KBM-7 (cell line): ENCODE measurements at places on chromosomes 7 and 10.

DNA sequence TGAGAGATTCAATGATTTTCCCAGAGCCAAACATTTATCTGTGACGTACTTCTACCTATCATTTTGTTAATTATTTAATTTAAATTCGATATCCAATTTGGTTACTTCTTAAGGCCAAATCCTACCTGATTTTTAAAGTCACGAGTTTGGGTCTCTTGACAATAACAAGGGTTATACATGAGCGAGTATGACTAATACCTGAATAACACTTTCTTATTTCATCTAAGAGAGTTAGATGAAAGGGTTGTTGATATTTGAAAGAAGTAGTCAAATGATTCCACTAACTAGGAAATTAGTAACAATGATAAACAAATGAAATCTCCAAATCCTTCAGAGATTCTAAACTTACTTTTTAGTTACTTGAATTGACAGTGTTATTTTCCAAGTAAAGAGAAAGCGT lies 1086.9 kb downstream of the XPNPEP1 start:
- no peak for DNase-seq

DNA sequence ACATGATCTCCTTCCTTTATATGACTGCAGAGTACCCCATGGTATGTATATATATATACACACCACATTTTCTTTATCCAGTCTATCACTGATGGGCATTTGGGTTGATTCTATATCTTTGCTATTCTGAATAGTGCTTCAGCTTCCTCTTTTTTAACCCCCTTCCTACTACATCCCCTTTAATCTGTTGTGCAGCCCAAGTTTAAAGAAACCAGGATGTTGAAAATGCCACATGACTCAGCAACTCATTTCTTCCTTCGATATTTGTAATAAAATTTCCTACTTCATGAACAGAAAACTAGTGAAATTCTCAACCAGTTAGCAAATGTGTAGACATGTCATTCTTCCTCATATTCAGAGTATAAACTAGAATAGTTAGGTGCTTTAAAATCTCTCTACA lies 1245.7 kb upstream of the SORCS1 start:
- peak; percentile 1 for DNase-seq

DNA sequence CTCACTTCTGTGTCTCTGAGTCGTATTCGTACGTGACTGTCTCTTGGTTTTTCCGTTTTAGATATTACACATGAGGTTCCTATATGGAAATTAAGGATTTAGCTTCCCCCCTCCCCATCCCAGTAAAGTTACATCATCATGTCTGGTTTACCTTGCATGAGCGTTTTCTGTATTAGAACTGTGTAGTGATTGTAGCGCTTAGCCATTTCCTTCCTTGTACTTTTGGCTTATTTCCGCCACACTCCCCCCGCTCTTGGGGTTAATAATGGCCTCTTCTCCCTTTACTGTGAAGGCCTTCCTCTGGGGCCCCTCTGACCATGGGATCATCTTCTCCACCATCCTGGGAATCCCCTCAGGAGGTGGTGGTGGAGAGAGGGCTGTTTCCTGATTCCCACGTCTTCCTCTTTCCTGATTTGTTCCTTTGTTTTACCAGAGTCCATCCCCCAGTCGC lies 27.2 kb upstream of the AP5Z1 start:
- peak; percentile 15 for DNase-seq

DNA sequence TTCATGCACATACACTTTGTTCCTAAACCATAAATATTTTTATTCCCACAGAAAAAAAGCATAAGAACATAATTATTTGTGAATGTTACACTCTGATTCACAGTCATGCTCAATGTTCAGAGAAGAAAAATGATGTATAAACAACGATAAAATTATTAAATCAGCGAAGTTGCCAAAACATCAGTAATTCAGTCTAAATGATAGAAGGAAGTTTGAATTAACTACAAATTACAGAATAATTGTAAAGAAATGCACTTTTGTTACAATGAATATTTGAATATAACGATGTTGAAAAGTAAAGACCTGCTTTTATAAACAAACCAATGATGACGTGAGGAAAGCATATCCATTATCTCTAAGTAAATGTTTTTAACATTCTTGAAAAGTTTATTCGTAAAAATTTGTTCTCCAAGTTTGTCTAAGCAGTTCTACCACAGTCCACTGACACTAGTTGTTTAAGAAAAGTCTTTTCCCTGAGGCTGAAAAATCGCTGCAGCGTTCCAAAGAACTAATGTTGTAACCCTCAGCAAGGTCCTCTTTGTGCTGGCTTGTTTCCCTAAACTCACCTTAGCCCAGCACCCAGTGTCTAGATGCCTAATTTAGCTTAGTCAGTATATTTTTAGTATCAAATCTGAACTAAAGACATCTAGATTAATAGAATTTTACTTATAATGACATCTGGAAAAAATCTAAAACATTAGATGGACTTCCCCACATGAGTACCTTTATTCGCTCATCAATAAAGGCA lies 30.4 kb downstream of the TSPAN12 start:
- DNase-seq = no peak

GRCh38 chr10:119776536-119776935 lies 50.7 kb downstream of the INPP5F start:
- no peak for DNase-seq

GRCh38 chr10:133274751-133275683 lies 1.7 kb downstream of the ADAM8 start:
- DNase-seq = peak; percentile 73

- DNase-seq = no peak
Measured at GRCh38 chr10:2924431-2924830, 142.9 kb upstream of the PFKP start.

- no peak for DNase-seq
Measured at GRCh38 chr10:14486777-14487487, 156.2 kb upstream of the FRMD4A start.

DNA sequence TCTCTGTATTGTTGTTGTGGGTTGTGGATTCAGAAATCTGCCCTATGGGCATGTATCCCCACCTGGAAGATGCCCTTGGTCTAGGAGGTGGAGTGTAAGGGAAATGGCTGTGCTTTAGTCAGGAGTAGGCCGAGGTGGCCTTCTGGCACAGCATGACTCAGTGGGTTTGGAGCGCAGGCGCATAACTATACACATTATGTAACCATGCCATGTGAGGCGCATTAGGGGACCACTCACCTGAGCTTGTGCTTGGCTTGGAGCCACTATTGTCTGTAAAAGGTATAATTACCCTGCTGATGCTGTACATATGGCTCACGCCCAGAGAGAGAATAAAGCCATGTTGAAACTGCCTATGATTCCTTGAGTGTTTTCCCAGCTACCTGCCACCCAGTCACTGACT lies 20.6 kb upstream of the ADAMTS14 start:
- DNase-seq = no peak
